ENCODE measurements at places on chromosomes 3 and 15.

GRCh38 chr3:48521635-48522034, 17.7 kb upstream of the SHISA5 start:
- DNase-seq, result no peak

- no peak for DNase-seq
These were observed 35.1 kb downstream of the CCDC54 start for GRCh38 chr3:107412376-107412775.

DNA sequence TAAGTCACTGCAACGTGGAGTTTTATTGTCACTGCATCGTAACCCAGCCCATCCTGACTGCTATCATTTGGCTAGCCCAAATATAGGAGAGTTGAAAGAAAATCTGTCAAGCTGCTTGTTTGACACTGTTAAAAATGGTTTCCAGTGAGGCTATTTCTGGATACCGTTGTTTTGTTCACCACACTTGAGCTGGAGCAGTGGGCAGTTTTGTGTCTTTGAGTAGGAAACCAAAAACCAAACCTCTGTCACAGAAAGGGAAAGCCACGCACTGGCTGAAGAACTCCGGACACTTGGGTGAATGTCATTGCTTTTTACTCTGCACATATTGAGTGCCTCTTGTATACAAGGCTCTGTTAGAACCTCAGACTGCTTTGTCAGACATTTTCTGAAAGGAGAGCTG, 446.4 kb upstream of the CFAP20DC start:
- no peak for DNase-seq

GRCh38 chr3:115982108-115982507, 358.8 kb downstream of the GAP43 start:
- DNase-seq, result no peak

DNA sequence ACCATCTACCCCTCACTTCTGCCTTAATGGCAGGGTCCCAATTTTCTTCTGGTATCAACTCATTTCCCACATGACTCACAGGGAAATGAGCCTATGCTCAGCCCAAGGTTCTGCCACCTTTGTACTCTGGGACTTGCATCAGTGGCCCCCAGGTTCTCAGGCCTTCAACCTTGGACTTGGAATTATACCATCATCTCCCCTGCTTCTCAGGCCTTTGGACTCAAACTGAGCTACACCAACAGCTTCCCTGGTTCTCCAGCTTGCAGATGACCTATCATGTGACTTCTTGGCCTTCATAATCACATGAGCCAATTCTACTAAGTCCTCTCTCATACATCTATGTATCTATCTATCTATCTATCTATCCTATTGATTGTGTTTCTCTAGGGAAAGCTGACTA, 149.5 kb downstream of the PLCH1 start:
- no peak for DNase-seq

DNA sequence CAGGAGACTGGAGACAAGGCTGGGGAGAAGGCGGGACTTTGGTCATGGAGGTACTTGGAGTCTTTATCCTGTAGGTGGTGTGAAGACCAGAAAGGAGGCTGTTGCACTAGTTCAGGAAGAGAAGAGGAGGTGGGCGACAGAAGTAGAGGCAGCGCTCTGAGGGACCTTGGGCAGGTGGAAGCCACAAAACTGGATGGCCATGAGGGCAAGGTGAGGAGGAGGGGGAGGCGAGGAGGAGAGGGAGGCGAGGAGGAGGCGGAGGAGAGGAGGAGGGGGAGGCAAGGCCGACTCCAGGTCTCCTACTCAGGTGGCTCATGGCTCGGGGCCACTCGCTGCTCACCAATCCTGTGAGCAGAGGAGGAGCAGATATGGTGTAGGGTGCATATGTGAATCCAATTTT, 125.6 kb downstream of the RPLP1 start:
- DNase-seq, result no peak

DNA sequence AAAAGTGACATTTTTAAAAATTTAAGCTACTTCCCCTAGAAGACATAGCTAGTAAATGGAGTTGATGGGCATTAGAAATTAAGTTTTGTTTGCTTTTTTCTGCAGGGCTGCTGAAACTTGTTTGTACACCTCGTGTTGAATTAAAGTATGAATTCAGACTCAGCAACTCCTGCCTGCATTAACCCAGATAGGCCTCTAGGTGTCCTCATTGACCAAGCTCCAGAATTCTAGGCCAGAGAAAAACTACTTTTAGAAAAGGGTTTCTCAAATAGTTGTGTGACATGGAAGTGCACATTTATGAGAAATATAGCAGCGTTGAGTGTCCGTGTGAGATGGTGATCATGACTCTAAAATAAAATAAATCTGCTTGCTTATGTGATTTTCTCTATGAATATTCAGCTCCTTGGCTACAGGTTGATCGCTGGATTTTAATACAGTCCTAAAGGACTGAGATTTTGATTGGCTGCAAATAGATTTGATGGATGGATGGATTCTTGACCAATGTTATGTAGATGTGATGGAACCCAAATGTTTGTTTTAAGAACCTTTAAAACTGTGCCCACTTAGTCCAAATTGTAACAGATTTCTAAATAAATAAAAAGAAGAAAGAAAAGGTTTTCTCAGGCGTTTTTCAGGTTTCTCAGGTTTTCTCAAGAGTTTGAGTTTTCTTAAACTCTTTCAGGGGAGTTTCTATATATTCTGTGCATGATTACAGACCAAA, 39.4 kb upstream of the LMOD3 start:
- DNase-seq, result no peak

DNA sequence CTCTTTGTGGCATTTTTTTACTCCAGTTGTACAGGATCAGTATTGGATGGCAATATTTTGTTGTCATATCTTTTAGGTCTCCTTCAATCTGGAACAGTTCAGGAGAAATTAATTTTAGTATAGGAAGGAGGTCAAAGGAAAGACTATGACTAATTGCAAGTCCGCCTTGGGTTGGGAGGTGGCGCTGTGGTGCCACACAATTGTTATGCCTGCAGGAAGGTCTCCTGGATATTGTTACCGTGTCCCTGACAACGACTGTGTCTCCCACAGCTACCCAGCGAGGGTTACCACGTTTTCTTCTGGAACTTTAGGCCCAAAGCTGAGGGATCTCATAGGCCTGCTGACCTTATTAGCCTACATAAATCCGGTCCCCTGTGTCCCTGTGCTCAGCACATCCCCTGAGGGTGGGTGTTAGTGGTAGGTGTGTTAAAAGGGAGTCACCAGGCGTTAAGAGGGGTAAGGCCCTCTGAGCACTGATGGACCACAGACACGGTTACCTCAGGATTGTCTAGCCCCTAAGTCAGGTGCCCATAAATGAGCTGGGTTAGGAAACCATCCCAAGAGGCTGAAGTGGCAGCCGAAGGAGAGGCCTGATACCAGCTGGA, 31.5 kb downstream of the KCNAB1 start:
- DNase-seq, result peak; percentile 22

GRCh38 chr15:85872125-85872524, 77.4 kb upstream of the KLHL25 start:
- no peak for DNase-seq

DNA sequence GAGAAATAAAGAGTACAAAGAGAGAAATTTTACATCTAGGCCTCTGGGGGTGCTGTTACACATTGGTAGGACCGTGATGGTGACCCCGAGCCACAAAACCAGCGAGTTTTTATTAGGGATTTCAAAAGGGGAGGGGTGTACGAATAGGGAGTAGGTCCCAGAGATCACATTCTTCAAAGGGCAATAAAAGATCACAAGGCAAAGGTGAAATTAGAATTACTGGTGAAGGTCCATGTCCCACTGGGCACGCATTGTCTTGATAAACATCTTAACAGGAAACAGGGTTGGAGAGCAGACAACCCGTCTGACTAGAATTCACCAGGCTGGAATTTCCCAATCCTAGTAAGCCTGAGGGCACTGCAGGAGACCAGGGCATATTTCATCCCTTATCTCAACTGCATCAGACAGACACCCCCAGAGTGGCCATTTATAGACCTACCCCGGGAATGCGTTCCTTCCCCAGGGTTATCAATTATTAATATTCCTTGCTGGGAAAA, 4.3 kb downstream of the IRAK2 start:
- DNase-seq, result no peak

- DNase-seq, result no peak
These were observed 42.1 kb downstream of the CTDSPL start for GRCh38 chr3:37903734-37904133.

DNA sequence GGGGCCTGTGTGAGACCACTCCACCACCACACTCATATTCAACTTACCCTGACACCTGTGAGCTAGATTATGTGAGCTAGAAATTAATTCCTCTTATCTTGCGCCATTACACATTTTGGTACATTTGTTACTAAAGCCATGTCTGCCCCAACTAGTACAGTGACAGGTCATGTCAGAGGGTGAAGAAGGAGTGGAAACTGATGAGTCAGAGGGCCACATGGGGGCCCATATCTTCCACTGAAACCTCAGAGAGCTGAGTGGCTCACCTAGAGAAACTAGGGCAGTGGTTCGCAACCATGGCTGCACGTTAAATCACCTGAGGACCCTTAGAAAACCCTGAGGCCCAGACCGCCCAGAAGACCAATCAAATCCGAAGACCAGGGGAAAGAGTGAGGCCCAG, 15.7 kb upstream of the MEF2A start:
- no peak for DNase-seq

DNA sequence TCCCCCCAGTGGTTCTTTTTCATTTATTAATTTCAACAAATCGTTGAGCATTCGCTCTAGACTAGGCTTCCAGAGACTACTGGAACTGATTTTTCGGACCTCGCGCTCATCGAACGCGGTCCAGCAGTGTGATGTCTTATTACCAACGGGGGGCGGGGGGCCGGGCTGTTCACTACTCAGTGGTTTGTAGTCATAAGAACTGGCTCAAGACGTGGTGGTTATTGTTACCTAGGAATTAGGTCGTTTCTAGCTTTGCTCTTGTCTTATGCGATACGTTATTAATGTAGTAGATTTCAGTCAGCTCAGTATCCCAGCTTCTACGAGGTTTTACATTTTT, 858 bp downstream of the RBM5 start:
- peak; percentile 3 for DNase-seq

GRCh38 chr3:35921718-35922117, 282.4 kb downstream of the ARPP21 start:
- no peak for DNase-seq

- DNase-seq, result no peak
These were observed 740 bp upstream of the NSMCE3 start for GRCh38 chr15:29270169-29270955.

- DNase-seq, result no peak
These were observed 135.6 kb downstream of the ADAMTS9 start for GRCh38 chr3:64552160-64552559.

- DNase-seq, result no peak
These were observed 24.6 kb downstream of the TOMM70 start for GRCh38 chr3:100376301-100376700.

- no peak for DNase-seq
These were observed 15.4 kb downstream of the ZDHHC19 start for GRCh38 chr3:196195664-196196265.

DNA sequence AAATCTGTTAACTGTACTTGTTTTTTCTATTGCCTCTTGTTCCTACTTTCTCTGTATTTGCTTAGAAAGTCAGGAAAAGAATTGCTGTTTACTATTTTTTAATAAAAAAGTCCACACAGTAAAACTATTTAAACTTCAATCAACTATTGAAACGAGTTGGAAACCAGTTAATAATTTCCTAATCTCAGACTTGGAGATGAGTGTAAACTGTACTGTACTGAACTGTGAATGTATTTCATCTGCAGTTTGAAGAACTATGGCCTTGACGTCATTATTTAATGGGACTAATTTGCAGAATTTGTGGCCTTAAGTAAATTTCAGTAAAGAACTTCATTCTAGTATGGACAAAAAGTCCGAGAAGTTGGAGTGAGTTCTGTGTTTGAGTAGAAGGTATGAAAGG, 89.1 kb downstream of the LRRC28 start:
- no peak for DNase-seq

GRCh38 chr3:143000528-143000927, 842 bp upstream of the U2SURP start:
- DNase-seq, result no peak

GRCh38 chr3:140559546-140559945, 118.3 kb upstream of the TRIM42 start:
- DNase-seq, result no peak

DNA sequence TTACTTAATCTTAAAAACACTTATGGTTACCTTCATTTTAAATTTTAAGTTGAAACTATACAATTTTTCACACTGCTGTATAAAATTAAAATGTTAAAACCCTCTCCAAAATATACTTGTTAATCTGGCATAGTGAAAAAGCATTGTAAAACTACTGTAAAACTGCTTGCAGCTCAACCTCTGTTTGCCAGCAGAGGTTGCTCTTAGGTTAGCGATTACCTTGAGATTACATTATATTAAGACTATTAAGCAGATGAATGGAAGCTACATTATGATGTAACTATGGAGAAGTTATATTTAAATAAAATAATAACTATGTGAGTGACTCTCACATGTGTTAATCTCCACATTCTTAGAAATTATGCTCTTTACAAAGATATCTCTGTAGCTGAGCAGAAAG, 143.6 kb upstream of the SLITRK3 start:
- DNase-seq, result no peak

GRCh38 chr3:157527131-157527881, 24.1 kb upstream of the VEPH1 start:
- no peak for DNase-seq

- no peak for DNase-seq
These were observed 289.0 kb upstream of the AGTR1 start for GRCh38 chr3:148408667-148409066.

- DNase-seq, result no peak
These were observed 224.7 kb downstream of the IGSF11 start for GRCh38 chr3:118809696-118810498.

DNA sequence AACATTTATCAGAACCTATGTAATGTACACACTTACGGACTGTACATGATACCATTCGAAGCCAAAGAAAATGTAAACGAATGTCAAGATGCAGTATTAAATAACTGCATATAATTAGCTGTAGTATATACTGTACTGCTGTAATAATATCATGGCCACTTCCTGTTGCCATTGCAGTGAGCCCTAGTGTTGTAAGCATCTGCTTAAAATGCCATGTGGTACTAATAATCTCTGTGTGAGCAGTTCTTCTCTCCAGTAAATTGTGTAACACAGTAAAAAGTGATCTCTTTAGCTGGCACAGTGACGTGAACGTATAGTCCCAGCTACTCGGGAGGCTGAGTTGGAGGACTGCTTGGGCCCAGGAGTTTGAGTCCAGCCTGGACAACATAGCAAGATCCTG, 8.6 kb downstream of the SPG11 start:
- no peak for DNase-seq

GRCh38 chr3:179719048-179719734, 66.4 kb downstream of the USP13 start:
- no peak for DNase-seq

GRCh38 chr3:136932978-136933772, 24.6 kb upstream of the IL20RB start:
- DNase-seq, result no peak

DNA sequence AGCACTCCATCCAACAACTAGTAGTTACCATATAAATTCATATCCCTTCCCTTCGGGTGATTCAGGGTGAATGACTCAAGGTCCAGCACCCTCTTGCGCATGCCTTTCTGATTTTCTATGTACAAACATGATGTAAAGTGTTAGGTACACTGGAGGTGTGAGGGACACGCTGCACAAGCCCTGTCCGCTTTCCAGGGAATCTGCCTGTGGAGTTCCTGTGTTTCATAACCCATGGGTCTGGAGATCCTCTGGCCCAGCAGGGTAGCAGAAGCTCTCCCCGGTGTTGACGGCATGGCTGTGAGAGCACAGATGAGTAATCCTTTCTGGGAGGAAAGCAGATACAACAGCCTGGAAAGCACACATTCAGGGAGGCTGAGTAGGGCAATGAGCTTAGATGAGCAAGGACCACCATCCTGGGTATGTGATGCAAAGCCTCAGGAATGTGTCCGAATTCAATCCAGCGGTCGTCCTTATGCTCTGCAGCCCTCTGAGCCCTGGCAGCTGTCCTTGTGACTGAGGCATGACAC, 142.9 kb upstream of the TP63 start:
- DNase-seq, result no peak

GRCh38 chr3:176814285-176814684, 383.0 kb downstream of the TBL1XR1 start:
- no peak for DNase-seq

Data from activated T-helper 9 cell treated with anti-CD3 and anti-CD28 coated beads, Interleukin-2, amount 50 U/mL, for 16 hours (primary cell).